ENCODE measurements at places on chromosomes 11 and 22.

GRCh38 chr11:67492069-67492727 is 9.4 kb downstream of the AIP start:
- DNase-seq = no peak

DNA sequence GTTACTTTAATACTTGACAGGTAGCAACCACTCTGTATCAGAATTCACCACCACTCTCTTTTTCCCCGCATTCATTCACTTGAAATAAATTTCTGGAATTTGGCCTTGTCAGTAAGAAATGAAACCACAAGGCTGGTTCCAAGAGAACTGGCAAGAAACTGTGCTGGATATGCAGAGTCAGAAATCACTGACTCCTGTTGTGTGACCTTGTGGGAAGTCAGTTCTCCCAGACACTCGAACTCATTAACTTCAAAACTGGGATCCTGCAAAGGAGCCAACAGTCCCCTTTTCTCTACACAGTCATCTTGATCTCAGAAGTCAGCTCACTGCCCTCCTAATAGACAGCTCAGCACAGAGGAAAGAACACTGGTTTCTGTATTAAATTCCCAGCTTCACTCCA is 142.7 kb downstream of the LRRC4C start:
- DNase-seq = no peak

DNA sequence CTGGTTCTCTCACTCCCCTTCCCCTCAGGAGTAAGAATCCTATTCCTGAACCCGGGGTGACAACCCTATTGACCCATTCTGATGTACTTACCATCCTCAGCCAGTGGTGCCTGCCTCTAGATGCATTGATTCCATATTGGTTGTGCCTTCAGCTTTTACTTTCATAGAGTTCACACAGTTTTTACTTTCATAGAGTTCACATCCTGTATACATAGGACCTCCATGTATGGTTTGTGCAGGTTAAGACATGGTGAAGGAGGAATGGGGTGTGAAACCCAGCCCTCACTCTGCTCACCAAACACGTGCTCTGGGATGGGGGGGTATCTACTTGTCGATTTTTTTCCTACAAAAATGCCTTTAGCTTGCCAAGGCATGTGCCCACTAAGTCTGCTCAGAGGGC is 105.6 kb upstream of the TBCEL start:
- DNase-seq = no peak

DNA sequence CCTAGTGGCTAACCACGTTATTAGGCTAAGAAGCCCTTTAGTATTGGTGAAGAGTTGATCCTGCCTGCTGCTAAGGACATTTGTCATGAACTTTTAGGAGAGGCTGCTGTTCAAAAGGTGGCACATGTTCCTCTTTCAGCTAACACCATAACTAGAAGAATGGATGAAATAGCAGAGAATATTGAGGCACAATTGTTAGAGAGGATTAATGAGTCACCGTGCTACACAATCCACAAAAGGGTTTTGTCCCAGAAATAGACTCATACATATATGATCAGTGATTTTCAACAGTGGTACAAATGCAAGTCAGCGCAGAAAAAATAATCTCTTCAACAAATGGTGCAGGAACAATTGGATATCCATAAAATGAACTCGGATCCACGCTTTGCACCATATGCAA is 7.0 kb upstream of the MSANTD2 start:
- DNase-seq = no peak

GRCh38 chr22:42327462-42328129 is 57.1 kb upstream of the TCF20 start:
- DNase-seq = no peak

DNA sequence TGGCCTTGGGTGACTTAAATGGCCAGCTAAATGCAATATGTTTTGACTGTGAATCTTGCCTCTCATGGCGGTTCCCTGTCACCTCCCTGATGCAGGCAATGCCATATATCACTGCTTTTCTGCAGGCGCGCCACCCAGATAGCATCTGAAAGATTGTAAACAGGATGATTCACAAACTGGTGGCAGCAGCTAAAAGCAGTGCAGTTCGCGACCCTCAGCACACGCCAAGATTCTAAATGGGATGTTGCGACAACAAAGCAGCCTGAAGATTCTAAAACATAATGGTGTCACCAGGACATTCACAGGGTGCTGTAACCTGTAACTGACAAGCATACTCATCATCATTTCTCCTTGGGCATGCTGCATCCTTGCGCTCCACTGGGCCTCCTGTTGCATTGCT is 440.4 kb upstream of the CADM1 start:
- no peak for DNase-seq

DNA sequence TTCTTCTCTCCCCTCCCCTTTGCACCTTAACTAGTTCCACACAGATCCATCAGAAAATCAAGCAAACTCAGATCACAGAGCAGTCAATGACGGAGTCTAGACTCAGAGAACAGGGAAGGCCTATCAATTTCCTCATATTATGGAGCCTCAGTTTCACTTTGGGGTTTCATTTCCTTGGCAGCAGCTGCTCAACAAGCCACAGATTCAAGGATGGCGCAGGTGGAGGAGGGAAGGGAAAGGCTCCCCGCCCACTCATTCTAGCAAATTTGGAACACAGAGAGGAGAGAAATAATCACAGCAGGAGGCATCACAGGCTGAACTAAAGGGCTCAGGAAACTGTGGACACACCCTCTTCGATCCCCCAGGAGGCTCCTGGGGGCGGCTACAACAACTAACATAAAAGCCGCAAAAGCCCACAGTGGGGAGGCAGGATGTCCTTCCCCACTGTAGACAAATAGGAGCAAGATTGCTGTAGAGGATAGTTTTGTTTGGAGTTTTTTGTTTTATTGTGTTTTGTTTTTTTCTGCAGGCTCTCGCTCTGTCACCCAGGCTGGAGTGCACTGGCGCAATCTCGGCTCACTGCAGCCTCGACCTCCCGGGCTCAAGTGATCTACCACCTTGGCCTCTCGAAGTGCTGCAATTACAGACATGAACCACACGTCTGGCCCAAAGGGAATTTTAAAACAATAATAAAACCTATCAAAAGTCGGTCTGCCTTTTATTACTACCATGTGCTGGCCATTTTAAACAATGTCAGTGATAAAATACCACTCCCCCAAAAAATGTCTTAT is 3.4 kb downstream of the PLAAT3 start:
- no peak for DNase-seq

GRCh38 chr22:50190182-50190940 is 4.6 kb downstream of the TRABD start:
- peak; percentile 80 for DNase-seq

DNA sequence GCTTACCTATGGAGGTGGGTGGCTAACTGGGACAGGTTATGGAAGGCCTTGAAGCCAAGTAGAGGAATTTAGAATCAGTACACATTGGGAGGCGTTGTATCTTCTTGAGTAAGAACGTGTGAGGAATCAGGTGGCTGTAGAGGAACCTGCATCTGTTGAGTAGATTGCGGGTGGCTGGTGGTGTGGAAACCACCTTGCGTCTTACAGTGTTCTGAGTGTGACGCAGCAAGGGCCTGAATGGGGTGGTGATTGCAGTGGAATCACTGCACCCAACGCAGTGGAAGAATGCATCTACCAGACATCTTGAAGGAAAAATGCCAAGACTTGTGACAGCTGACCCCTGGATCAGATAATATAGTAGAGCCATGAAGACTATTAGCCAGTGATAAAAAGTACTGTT is 110.8 kb upstream of the NNMT start:
- DNase-seq = no peak

- DNase-seq = no peak
These were observed 162.1 kb upstream of the RASSF10 start for GRCh38 chr11:12846786-12847615.

GRCh38 chr11:69337211-69337721 is 43.3 kb downstream of the MYEOV start:
- no peak for DNase-seq

DNA sequence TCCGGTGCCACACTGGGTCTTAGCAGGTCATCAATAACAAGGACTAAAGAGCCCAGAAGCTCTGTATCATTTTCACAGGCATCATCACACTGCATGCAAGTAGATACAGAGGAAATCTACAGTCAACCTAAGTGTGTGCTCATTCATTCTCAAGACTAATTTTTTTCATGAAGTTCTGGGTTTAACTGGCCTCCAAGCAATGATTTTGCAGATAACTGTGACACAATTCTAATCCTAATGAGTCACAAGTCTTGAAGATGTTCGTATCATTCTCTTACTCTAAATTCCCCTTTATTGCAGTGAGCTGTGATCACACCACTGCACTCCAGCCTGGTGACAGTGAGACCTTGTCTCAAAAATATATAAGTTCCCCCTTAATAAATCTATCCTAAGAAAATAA is 2.5 kb downstream of the OR52W1 start:
- DNase-seq = no peak

DNA sequence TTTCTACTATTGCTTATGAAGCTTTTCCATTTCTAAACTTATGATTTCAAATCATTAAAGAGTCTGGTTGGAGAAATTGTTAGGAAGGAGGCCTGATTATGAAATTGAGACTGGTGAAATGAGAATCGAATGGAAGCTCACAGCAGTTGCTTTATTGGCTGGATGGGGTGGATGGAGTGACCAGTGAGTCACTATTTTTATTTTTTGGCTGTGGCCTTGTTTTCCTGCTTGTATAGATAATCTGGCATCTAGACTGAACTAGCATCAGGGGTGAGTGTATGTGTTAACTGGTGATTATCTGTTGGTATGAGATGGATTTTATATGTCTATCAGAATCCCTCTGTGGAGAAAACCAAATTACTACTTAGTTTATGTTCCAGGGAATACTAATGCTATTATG is 36.2 kb downstream of the UVRAG start:
- no peak for DNase-seq

- no peak for DNase-seq
These were observed 50.7 kb downstream of the TSPAN18 start for GRCh38 chr11:44777209-44778194.

- no peak for DNase-seq
These were observed 60.5 kb upstream of the UCP3 start for GRCh38 chr11:74069146-74070046.

DNA sequence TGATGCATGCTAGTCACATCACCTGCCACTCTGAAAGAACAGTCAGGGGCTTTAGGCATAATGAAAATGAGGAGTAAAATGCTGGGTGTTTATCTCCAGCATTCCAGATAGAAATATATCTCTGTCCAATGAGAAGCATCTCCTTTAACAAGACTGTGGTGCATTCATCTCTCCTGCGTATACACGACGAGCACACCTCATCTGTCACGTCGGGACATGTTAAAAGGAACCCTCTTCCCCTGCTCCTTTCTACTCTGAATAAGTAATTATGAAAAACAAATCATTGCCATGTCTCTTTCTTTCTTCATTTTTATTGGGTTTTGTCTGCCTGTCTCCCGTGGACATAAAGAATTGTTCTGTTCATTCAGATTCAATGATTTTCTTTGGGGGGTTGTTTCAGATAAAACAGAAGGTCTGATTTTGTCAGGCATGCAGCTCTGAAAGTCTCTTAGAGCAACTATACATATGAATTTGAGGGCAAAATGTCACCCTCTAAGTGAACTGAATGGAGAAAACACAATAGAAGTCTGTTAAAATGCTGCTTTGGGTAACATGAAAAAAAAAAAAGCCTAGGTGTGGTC is 195.0 kb downstream of the MAML2 start:
- DNase-seq = no peak

DNA sequence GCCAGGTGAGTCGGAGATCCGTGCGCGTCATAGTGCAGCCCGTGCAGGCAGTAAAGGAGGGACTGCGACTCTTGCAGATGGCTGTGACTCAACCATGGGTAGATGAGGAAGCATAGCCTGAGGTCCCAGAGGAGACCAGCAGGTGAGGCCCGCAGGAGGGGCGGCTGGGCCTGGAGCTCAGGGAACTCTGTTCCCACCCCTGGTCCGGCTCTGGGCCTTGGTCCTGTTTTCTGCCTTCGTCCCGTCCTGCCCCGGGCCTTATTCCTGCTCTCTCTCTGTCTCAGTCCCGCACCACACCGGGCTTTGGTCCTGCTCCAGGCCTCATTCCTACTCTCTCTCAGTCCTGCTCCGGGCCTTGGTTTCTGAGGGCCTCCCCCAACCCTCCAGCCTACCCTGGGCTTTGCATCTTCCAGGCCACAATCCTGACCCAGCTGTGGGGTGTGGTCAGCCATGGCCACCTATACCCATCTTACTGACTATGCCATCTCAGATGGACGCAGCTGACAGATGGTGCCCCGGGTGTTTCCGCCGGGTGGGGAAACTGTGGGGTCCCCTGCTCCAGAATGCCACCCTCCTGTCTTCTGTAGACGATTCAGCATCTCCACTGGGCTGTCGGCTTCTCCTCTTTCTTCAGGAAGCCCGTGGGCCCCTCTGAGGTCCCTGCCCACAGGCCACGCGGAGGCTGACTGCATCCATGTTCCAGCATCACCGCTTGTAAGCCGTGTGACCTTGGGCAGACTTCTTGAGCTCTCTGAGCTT is 1134.1 kb downstream of the BRD1 start:
- DNase-seq = no peak

GRCh38 chr11:3723014-3723708 is 52.0 kb upstream of the CHRNA10 start:
- no peak for DNase-seq

- DNase-seq = peak; percentile 30
These were observed 46.6 kb upstream of the TCF20 start for GRCh38 chr22:42317008-42317407.

- no peak for DNase-seq
These were observed 100.7 kb upstream of the ANO3 start for GRCh38 chr11:26231252-26231661.

- no peak for DNase-seq
These were observed 1330.2 kb downstream of the LRRC4C start for GRCh38 chr11:40129266-40129665.

- no peak for DNase-seq
These were observed 104.4 kb upstream of the PLET1 start for GRCh38 chr11:112364962-112365481.

- peak; percentile 19 for DNase-seq
These were observed 420 bp upstream of the TRIM44 start for GRCh38 chr11:35662061-35662648.

- DNase-seq = no peak
These were observed 36.6 kb downstream of the ZBTB44 start for GRCh38 chr11:130278151-130278550.

- no peak for DNase-seq
These were observed 240.9 kb upstream of the CADM1 start for GRCh38 chr11:115745066-115745465.

DNA sequence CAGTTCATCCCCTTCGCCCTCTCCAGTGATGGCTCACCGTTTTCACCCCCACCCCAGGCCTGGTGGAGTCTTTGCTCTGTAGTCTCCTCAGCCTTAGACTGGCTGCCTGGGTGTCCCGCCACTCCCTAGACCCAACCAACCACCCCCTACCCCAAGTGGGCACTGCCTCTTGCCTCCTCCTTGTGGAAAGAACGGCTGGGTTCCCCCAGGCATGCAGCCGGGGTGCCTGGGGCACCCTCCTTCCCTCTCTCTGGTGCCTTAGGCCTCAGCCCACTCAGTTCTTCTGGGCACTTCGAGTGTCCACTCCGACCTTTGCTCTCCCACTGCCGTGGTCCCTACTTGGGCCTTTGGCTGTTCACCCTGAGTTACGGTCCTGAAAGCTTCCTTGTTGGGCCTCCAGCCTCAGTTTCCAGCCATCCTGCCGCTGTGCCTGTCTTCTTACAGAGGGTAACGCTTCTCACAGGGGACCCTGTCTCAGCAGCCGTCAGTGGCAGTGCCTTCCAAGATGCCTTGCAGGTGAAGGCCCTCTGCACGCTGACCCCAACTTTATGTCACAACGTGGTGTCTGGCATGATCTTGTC is 3.1 kb downstream of the GRIK4 start:
- no peak for DNase-seq

Measured in activated CD4-positive, alpha-beta T cell treated with anti-CD3 and anti-CD28 coated beads, Interleukin-2, amount 50 U/mL, for 1 hour (primary cell).